ENCODE measurements at places on chromosomes 1 and 21.
A peak's percentile ranks its signal among the peaks of the same experiment; 100 is the strongest.

DNA sequence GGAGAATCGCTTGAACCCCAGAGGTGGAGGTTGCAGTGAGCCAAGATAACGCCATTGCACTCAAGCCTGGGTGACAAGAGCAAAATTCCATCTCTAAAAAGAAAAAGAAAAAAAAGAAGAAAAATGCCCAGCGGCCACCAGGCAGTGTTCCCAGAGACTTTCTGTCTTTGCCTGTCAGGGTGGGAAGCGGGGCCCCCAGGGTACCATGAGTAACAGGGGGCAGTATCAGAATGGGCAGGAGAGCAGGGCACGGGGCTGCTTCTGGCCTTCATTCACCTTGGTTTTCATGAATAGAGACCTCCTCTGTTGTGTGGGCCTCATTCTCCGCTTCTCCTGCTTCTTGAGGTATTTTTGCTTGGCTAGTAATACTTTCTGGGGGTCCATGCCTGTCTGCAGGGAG is 20.4 kb downstream of the SLC26A9 start:
- no peak for DNase-seq

GRCh38 chr1:29467989-29468900 is 231.9 kb downstream of the PTPRU start:
- no peak for DNase-seq

- DNase-seq, result no peak
These were observed 249.2 kb upstream of the NFIA start for GRCh38 chr1:60833173-60833572.

DNA sequence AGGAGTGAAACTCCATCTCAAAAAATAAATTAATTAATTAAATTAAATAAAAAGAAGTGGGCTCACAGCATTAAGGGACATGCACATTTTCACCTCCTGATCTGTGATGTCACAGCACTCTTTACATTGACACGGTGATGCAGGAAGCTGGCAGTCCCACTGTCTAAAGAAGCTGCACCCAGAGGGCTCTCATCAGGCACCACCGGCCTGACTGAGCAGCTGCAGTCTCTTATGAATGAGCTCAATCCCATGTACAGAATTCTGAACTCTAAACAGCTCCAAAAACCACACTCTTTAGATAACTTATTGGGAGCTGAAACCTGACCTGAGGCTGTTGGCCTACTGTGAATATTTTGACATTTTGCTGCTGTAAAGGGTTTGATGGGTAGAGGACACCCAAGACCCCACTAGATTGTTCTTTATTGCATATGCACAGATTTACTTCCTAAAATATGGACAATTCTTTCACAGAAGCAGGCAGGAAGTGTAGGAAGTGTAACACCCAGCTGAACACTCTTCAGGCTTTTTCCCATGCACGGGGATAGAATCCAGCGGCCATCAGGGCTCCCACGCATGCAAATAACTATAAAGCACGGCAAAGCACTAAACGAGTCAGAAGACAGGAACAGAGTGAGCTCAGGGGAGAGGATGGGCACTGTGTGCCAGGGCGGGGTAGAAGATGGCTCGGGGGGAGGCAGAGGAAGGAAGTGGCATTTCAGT is 46.2 kb downstream of the L1TD1 start:
- DNase-seq, result no peak

DNA sequence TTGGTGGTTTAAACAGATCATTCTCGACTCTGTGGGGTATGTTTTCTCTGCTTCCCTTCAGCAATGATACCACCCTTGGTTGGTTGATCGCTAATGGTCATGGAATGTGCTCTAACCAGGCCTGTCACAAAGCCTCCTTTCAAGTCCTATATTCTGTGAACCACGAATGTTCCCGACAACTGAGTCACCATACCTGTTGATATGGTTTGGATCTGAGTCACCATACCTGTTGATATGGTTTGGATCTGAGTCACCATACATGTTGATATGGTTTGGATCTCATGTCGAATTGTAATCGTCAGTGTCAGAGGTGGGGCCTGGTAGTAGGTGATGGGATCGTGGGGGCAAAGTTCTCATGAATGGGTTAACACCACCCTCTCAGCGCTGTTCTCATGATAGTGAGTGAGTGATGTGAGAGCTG is 10.2 kb upstream of the CAMK2N1 start:
- peak; percentile 88 for DNase-seq

- no peak for DNase-seq
These were observed 56.2 kb downstream of the LACTBL1 start for GRCh38 chr1:22916471-22916820.

GRCh38 chr1:23742670-23743286 is 493 bp upstream of the ELOA start:
- peak; percentile 23 for DNase-seq

DNA sequence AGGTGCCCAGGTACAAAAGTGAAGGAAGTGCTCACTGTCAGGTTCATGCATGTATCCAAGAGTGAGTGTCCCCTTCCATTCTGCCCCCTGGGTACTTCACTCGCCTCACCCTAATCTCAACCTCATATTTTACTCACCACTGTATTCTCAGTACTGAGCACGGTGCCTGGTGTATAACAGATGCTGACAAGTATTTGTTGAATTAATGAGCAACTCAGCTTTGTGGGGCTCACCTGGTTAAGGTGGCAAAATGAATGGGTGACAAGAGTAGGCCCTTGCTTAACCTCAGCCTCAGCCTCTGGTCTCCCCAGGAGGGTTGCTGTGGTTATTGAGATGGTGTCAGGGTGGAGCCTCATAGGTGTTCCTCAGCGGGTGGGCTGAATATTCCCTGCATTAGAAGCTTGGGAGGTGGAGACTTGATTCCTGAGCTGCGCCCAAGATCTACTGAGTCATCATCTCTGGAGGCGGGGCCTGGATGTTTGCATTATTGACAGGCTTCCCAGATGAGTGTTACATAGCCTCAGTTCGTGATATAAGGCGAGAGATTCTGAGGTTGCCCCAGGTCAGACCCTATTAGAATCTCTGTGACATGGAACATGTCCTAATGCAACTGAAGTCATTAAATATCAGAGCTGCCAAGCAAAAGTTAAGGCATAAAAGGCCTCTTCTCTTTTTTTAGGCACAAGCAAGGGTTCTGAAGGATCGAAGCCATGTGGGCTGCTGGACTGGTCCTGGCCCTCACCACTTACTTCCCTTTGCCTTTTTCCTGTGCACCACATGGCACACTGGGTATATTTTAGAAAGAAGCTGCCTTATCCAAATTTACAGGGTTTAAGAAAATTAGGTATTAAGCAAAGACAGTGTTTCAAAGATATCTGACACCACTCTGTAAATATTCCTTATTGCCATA is 39.2 kb downstream of the SYT6 start:
- peak; percentile 38 for DNase-seq

DNA sequence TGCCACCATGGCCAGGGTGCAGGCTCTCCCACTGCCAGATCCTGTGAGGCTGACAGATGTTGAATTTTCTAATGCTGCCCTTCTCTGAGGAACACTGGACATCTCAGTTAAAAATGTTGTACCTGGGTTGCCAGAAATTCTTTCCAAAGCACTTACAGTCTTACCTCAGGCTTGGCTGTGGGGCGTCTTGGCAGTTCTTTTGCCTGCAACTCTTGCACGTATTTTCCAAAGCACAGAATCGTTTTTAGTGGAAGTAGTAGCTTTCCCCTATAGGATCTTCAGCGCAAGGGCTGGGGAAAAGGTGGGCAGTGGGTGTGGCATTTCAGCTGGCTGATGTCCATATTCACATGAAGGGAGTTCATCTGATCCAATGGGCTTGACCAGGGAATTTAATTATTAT is 53.9 kb downstream of the EDN2 start:
- no peak for DNase-seq

DNA sequence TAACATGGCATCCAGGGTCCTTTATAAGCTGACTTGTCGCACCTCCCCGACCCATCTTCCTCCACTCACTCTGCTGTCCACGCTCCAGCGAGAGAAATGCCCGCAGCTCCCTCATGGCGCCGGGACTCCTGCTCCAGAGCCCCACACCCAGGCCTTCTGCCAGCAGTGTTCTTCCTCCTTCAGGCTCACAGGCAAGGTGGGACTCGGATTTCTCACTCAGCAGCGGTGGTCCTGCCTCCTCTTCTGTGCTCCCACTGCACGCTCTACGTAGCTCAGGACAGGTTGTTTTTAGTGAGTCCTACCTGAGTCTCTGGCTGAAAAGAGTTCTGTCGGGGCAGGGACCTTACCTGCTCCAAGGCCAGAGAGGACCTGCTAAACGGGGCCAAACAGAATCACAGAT is 11.2 kb downstream of the THEMIS2 start:
- no peak for DNase-seq

- peak; percentile 22 for DNase-seq
These were observed 12.4 kb downstream of the SAMSN1 start for GRCh38 chr21:14533499-14534428.

GRCh38 chr1:119475866-119476439 is 31.1 kb upstream of the HSD3B1 start:
- DNase-seq, result peak; percentile 15

GRCh38 chr21:17576080-17576835 is 36.4 kb downstream of the BTG3 start:
- DNase-seq, result no peak

GRCh38 chr1:156319664-156320063 is 18.4 kb downstream of the CCT3 start:
- DNase-seq, result peak; percentile 30

GRCh38 chr1:155070158-155070621 is 6.7 kb downstream of the EFNA4 start:
- no peak for DNase-seq

GRCh38 chr1:20654104-20654690 is 7.0 kb downstream of the DDOST start:
- no peak for DNase-seq

DNA sequence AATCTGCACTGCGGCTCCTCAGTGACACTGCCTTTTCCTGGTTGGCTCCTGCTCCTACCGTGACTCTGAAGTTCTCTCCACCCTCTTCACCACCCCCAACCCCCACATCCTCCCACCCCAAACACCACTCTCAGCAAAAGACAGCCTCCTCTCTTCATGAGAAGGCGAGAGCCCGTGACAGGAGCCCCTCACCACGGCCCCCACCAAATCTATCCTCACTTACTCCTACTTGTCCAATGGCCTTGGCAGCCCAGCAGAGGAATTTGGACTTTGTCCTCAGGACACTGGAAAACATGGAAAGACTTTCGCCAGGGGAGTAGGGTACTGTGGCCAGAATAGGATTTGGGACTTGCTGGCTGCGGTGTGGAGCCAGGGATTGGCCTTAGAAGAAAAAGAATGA is 6.9 kb downstream of the TMEM125 start:
- no peak for DNase-seq

- no peak for DNase-seq
These were observed 1064.7 kb downstream of the PLA2G4A start for GRCh38 chr1:187893471-187893870.

All from fibroblast of skin of back (primary cell).